ENCODE measurements at places on chromosomes 5 and 9. TPM values are rescaled to one million over a fixed set of nuclear protein-coding genes. Genes with fewer than 3 reads are reported as not detected.

Gene PCDHA12
- not detected for polyA plus RNA-seq

Gene SOX30
- 0.09 TPM for polyA plus RNA-seq

Gene FBN2
- 46.5 TPM for polyA plus RNA-seq

Gene TMEM174
- polyA plus RNA-seq = not detected

Gene PLEKHG4B
- 0.37 TPM for polyA plus RNA-seq

Gene SLCO6A1
- polyA plus RNA-seq = not detected

Gene SAPCD2
- polyA plus RNA-seq = 1.8 TPM

Gene KCNIP1
- not detected for polyA plus RNA-seq

Gene SLIT3
- polyA plus RNA-seq = 0.26 TPM

Gene ZNF879
- 1.9 TPM for polyA plus RNA-seq

Gene FCHO2
- 12.5 TPM for polyA plus RNA-seq

Gene LHX3
- polyA plus RNA-seq = not detected

Gene ANKRD34B
- polyA plus RNA-seq = not detected

Gene DMGDH
- 1.7 TPM for polyA plus RNA-seq

Gene MEGF10
- polyA plus RNA-seq = not detected

Gene FCN2
- polyA plus RNA-seq = not detected

Gene C7
- polyA plus RNA-seq = 17.1 TPM

Gene PIP5KL1
- polyA plus RNA-seq = 1.2 TPM

Gene HNRNPA0
- polyA plus RNA-seq = 13.5 TPM

Gene IRF1
- polyA plus RNA-seq = 30.0 TPM

Gene TRIM7
- polyA plus RNA-seq = 1.1 TPM

Gene PAX5
- not detected for polyA plus RNA-seq

Gene TSLP
- 12.9 TPM for polyA plus RNA-seq

Gene DBH
- polyA plus RNA-seq = not detected

Gene GPR150
- polyA plus RNA-seq = 0.24 TPM

Gene PDZD2
- 0.40 TPM for polyA plus RNA-seq

Gene EDIL3
- polyA plus RNA-seq = 61.9 TPM

Gene CD74
- polyA plus RNA-seq = 4.9 TPM

Gene LCN10
- polyA plus RNA-seq = not detected

Gene GPR151
- polyA plus RNA-seq = not detected

Gene ALAD
- polyA plus RNA-seq = 11.8 TPM

Gene ARL14EPL
- polyA plus RNA-seq = 0.05 TPM

Gene PCDHGC5
- 2.5 TPM for polyA plus RNA-seq

Gene LMX1B
- polyA plus RNA-seq = not detected

Gene PCDHB15
- polyA plus RNA-seq = 0.93 TPM

Gene SGCD
- polyA plus RNA-seq = 19.7 TPM

Gene PCDHA11
- polyA plus RNA-seq = not detected

Gene PCSK5
- 1.6 TPM for polyA plus RNA-seq

Gene TSPAN17
- polyA plus RNA-seq = 40.9 TPM

Gene RAB3C
- polyA plus RNA-seq = not detected

Gene HABP4
- polyA plus RNA-seq = 8.9 TPM

Gene SPATA31C1
- polyA plus RNA-seq = not detected

Gene DND1
- polyA plus RNA-seq = 0.14 TPM

Data from AG04450 (cell line).